ENCODE measurements at places on chromosomes 5 and 9.

- no peak for DNase-seq
Observed at GRCh38 chr9:130362691-130363090, 82.1 kb upstream of the ASS1 start.

DNA sequence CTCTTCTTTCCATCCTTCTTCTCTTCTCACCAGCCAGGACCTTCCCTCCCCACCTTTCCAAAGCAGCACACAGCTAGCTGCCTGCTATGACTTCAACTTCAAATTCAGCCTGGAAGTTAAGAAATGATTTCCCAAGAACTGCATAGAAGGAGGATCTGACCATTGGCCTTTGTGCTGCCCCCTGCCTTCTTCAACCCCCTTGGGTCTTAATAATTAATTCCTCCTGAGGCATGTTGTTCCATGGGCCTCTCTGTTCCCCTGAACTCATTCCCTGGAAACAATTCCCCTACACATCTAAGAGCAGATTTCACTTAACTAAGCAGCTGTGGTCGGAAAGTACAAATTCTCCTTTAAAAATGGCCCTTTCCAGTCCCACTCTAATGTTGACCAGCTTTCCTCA is 62.4 kb downstream of the ADAMTS12 start:
- no peak for DNase-seq

DNA sequence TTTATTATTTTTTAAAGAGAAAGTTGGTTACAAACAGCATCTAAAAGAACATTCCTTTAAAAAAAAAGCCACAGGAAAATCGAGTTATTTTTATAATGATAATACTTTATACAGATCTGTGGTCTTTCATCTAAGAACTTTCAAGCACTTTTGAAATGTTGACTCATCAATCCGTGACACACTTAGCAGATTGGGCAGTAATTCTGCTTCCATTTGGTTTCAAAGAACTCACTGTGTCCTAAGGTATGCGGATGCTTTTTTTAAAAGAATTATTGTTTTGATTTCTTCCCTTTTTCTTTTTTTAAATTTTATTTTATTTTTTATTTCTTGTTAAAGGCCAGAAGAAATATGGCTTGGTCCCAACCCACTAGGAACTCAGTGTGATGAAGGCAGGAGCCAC is 147.8 kb downstream of the AOPEP start:
- no peak for DNase-seq

- no peak for DNase-seq
Observed at GRCh38 chr9:123868002-123868401, 61.9 kb downstream of the DENND1A start.

GRCh38 chr5:158466191-158466590 is 607.2 kb upstream of the CLINT1 start:
- no peak for DNase-seq

DNA sequence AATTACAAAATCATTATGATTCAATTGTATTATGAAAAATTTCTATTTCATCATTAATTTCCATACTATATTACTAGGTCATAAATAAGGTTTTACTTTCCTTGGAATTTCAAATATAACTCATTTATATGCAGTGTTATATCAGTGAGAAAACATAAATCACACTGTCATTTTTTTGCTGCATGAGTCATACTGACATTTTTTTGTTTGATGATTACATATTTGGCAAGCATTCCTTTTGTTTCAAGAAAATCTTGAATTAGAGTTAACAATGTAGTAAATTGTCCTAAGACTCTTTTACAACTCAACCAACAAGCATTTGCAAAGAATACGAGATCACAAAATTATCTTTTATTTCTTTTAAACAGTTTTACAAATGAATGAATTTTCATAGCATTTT is 298.4 kb upstream of the SEMA6A start:
- no peak for DNase-seq

GRCh38 chr5:12974856-12975255 is 969.6 kb downstream of the DNAH5 start:
- no peak for DNase-seq

GRCh38 chr9:126521551-126521950 is 92.2 kb upstream of the LMX1B start:
- DNase-seq, result no peak

DNA sequence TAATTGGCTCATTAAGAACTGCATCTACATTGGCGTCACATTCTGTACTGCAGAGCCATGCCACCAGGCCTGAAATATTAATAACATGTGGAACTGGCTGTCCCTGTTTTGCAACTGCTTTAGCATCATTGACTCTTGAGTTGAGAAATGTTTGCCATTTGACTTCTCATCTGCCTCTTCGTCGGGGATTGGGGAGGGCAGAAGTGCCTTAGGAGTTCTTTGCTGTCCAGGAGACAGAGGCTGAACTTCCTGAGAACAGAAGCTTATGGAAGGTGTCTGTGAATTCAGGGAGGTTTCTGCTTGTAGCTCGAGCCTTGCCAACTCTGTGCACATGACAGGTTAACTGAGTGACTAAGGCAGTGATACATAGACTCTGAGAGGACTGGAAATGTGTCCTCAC is 265.0 kb downstream of the KIF4B start:
- DNase-seq, result no peak

GRCh38 chr5:95102080-95102479 is 182.8 kb downstream of the MCTP1 start:
- DNase-seq, result no peak

DNA sequence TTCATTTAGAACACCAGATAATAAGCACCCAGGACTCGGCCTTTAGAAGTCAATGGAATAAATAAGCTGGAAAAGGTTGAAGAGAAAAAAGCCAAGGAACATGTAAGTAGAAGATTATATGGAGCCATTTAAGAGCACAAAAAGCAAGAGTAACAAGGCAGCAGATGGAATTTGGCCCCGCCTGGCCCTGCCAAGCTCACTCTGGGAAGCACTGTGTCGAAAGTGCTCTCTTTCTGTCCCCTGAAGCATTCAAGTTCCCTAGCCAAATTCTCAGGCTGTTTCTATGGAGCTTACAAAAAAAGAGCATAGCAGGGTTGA is 73.0 kb upstream of the GPR151 start:
- DNase-seq, result no peak

DNA sequence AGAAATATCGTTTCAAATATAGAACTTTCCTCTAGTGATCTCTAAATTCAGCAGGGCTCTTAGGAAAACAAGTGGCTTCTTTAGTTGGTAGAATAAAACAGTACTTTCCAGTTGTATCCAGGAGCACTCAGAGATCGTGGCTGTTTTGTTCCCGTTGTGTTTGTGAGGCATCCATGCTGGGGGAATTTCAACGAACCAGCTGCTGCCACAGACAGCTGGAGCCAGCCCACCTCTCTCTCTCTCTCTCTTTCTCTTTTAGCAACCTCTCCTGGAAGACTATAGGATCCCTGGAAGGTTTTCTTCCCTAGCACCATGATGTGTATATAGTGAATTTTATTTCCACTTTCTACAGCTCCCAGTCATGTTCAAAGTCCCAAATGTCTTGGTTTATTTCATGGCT is 1116.0 kb upstream of the SEMA6A start:
- DNase-seq, result no peak

- DNase-seq, result no peak
Observed at GRCh38 chr5:109903061-109903460, 213.3 kb downstream of the MAN2A1 start.

- peak; percentile 48 for DNase-seq
Observed at GRCh38 chr5:174793684-174794328, 69.4 kb downstream of the MSX2 start.

DNA sequence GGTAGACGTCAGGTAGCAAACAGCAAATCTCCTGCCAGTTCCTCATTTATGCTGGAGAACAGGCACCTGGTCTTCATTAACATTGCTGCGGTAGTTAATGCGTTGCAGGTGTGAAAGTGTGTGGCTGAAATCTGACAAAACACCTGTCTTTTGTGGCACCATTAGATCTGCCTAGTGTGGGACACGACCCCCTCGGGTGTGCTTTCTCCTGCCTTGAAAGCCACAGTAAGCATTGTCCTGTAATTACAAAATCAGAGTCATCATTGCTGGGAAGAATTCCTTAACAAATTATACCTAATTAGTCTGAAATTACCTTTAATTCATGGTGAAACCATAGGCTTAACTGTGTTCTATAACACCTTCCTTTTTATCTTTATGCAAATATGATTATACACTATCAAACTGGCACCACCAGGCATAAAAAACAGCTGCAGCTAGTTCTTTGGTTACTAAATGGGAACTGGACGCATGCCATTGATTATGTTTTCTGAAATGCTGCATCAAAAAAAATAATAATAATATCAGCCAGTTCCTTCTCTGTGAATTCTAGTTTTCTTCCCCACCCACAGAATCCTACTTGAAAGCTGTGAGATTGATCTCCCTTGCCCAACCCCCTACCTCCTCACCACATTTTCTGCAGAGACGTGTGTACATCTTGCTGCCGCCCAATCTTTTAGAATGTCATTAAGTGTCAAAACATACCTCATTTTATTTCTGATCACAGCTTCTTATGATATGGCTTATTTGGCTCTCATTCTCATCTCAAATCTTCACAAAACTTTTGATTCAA is 374.0 kb downstream of the NFIB start:
- DNase-seq, result no peak

DNA sequence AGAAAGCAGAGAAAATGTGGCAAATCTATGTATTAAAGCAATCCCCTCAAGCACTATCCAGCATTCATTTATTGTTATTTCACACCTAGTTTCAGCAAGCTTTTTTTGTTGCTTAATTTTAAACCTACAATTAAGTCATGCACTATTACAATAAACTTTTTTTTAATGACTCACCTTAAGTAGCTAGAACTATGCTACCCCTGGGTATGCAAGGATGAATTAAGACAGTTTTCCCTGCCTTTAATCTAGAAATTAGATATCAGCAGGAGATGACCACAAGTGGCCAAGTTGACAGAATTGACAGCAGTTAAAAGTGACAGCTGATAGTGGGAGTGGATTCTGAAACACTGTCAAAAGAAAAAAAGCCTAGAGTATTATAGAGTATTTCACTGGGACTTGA is 20.0 kb downstream of the ITGA1 start:
- no peak for DNase-seq

DNA sequence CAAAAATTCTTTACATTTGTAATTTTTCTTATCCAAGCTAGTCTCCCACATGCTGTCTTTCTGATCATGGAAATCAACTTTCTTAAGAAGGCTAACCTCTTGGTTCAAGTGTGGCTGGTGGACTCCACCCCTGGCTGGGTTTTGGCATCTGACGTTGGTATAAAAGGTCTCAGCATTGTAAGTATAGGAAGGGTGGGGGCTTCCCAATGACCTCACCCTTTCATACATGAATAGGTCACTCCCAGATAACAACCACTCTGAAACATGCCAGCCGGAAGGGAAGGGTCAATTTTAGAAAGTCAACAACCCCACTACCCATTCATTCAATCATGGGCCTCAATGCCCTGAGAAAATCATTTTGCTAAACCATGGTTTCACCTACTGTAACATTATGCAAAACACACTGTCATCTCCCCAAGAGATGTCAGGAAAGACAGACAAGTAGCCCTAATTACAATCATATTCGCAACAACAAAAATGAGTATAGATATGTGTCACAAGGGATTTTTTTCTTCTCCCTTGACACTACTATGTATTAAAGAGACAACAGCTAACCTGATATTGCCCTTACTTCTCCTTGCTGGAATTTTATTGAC is 31.9 kb upstream of the PCSK5 start:
- no peak for DNase-seq

DNA sequence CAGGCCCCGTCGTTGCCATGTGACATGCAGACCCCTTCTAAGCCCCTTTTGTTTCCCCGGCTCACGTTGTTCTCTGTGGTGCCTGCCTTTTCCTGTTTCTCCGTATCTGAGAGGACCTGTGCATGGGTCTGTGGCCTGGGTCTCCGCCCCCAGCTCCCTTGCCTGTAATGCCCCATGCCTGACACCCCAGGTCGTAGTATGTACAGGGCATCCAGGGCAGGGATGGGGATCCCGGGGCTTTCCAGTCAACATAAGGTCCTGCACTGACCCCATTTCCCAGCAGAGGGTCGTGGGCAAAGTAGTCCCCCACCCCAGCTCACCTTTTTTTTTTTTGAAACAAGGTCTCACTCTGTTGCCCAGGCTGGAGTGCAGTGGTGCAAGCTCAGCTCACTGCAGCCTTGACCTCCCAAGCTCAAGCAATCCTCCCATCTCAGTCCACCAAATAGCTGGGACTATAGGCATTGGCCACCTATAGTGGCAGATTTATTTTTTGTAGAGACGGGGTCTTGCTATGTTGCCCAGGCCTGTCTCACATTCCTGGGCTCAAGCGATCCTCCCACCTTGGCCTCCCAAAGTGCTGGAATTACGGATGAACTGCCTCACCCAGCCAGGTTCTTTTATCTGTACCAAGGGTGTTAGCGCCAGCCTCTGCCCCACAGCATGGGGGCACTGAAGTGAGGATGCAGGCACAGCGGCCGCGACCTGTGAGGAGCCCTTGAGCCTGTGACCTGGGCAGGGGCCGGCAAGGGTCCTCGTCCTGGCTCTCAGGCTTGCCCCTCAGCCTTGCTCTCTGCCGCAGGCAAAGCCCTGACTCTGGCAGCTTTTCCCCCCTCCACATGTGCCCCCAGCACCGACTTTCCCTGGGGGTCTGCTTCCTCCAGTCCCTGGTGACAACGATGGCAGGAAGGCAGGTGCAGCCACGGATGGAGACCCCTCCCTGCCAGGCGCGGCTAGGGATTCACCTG is 19.1 kb upstream of the QSOX2 start:
- no peak for DNase-seq

DNA sequence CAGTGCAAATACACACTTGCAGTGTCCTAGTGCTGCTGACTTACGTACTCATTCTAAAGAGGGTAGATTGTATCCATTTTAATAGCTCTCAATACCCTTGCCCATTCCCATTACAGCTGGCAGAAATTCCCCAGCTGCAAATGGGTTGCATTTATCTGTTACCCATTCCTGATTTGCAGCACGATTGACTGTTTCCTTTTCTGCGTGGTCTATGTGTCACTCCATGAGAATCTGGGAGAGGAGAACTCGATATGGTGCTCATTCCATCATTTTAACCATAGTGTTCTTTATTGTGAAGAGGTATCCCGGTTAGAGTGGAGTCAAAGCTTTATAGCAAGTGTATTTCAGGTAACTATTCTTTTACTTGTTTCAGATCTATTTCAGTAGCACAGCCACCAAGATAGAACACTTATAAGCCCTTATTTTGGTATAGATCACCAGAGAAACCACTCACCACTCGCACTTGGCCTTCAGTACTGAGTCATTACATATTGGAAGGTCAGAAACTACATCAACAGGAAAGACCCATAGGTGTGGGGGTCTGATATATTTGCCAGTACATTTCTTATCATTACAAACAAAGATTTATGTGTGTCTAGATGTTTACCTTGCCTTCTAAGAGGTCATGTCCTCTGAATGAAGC is 139.5 kb downstream of the MUSK start:
- DNase-seq, result no peak

DNA sequence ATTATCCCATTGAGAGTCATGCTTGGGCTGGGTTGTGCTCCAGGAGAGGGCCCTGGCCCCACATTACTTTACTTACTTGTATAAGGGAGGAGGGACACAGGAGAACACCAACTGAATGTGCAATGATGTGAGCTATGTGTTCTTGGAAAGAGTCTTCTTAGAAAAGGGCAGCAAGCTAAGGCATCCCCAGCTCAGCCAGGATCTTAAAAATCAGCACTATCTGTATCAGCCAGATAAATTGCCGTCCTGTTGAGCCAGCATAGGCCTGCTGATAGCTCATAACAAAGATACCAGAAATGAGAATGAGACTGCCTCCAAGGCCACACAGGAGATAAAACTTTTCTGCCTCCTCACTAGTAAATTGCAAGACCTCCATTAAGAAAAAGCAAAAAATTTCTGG is 357.5 kb downstream of the CAAP1 start:
- no peak for DNase-seq
